ENCODE measurements at places on chromosomes 11 and 22. TPM values are rescaled to one million over a fixed set of nuclear protein-coding genes. Genes with fewer than 3 reads are reported as not detected.

- DNase-seq: no peak
Observed at GRCh38 chr11:116302756-116303155, 470.0 kb downstream of the BUD13 start.

DNA sequence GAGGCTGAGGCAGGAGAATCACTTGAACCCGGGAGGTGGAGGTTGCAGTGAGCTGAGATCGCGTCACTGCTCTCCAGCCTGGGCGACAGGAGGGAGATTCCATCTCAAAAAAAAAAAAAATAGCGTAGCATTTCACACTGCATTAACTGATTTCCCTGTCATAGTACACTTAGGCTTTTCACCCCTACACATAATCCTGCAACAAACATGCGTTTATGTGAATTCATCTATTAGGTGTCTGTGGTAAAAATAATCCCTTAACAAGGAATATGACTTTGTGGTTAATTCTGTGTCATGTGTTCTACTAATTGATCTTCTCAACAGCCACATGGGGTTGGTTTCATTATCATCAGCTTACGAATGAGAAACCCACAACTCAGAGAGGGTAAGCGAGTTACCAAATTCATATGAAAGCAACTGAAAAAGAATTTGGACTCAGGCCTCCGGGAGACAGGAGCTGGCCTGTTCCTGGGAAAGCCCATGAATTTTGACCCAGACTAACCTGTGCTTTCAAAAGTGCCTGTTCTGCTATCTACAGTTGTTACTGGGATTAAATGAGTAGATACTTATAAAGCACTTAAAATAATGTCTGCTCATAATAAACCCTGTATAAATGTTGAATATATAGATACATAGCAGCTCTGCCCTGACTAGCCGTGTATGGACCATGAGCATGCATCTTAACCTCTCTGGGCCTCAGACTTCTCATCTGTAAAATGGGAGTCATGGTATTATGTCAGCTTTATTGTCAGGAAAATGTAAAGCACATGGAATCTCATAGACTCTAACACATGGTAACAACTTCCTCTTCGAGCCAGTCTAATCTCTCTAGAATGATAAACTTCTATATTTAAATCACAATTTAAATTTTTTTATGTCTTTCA lies 36.6 kb downstream of the KCNJ1 start:
- DNase-seq: no peak

GRCh38 chr11:31437742-31438435 lies 68.2 kb downstream of the DNAJC24 start:
- no peak for DNase-seq

The OR52M1 gene
- total RNA-seq: not detected

- DNase-seq: no peak
Observed at GRCh38 chr11:120340529-120340928, 4.3 kb downstream of the ARHGEF12 start.

- DNase-seq: no peak
Observed at GRCh38 chr11:41612415-41612814, 153.0 kb upstream of the LRRC4C start.

GRCh38 chr11:68841718-68842426 lies at the start of gene CPT1A:
Gene CPT1A, minus strand, starts transcription at chr11:68841916. Its CDS starts 26,442 bp downstream, at chr11:68815474.
- DNase-seq: peak; percentile 77

Data from thyroid gland (tissue), 4 donors.